Camera-type eye (tissue), 1 donor: ENCODE measurements at places on chromosomes 6 and 20. TPM values are rescaled to one million over a fixed set of nuclear protein-coding genes. Genes with fewer than 3 reads are reported as not detected.

The SLC26A8 gene
- total RNA-seq, result 1.4 TPM

The SLC22A16 gene
- 0.82 TPM for total RNA-seq

The RAET1L gene
- not detected for total RNA-seq

The COL20A1 gene
- 4.7 TPM for total RNA-seq

The TRAPPC3L gene
- total RNA-seq, result 0.38 TPM
